ENCODE measurements at places on chromosomes 3 and 15.

DNA sequence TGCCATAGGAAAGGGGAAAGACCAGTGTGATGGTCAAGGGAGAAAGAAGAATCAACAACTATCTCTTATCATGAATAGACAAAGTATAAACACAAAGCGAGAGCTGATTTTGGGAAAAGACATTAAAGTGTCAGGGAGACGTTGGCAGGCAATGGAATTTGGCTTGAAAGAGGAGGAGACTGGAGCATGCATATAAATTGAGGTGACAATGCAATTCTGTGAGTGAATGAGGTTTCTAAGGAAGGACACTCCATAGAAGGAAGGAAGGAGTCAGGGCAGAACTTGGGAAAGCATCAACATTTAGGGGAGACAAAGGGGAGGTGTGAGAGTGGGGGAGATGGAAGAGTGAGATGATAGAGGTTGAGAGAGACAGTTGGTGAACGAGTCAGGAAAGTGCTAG, 543.0 kb upstream of the TBL1XR1 start:
- no peak for DNase-seq

DNA sequence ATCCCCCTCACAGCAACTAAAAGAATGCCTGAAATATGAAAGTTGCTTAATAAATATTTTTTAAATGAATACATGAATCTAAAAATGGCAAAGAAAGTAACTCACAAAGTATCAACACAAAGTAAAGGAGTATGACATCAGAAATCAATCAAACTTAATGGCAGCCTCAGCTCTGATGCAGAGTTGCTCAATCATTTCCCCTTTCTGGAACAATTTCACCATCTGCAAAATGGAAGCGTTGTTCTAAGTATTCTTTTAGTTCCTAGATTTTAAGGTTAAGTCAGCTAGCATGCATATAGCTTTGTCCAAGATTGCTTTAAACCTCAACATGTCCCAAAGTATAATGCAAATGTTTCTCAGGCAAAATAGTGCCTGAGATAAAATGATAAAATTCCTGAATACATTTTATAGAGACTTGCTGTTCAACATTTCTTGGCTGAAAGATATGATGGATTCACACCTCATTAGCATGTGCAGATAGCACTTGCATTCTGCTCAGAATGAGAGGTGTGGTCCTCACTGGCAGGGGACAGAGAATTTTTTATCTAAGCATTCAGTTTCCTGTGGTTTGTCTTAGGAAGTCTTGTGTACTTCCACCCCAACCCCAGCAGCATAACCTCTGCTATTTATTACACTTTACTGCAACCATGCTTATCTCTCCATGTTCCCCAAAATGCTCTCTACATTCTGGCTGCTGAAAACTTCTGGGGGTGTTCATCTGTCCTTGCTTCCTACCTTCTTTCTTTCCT, 429.3 kb downstream of the GRM7 start:
- no peak for DNase-seq

DNA sequence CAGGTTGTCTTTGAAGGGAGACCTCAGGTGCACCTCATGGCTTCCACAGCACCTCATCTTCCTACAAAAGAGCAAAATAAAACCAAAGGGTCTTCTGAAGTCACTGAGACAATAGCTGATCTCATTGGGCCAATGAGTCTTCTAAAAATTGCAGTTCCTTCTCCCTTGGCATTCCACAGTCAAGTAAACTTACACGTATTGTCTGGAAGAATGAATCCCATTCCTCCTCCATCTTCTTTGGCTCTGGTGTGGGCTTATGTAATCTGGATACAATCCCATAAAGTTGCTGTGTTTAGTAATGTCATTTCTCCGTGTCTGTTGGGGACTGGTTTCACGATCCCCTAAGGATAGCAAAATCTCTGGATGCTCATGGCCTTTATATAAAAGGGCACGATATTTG, 85.5 kb upstream of the CGNL1 start:
- no peak for DNase-seq

- no peak for DNase-seq
Observed at GRCh38 chr15:69815793-69816192, 281.9 kb downstream of the TLE3 start.

DNA sequence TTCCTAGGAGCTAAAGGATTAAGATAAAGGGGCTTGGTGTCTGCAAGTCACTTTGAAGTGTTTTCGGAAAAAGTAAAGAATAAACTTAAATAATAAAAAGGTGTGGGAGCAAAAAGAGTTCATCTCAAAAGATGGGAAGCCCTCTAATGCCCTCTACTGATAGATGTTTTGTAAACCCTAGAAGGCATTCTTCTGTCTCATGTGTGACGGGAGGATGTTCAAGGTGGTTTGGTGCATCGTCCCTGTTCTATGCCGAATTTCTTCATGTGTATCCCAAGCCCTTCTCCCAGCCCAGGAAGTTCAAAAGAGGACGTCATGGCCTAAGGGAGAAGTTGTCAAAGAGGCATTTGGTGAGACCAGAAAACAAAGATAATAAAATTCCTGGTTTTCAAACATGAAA, 37.2 kb downstream of the CCK start:
- DNase-seq = no peak

DNA sequence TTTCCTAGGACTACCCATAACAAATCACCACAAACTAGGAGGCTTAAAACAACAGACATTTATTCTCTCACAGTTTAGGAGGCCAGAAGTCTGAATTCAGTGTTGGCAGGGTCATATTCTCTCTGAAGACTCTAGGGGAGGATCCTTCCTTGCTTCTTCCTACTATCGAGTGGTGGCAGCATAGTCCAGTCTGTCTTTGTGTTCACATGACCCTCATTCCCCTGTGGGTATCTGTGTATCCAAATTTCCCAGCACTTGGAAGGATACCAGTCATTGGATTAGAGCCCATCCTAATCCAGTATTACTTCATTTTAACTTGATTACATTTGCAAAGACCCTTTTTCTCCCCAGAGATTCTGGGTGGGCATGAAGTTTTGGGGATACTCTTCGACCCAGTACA, 63.8 kb downstream of the GMPS start:
- DNase-seq = no peak

DNA sequence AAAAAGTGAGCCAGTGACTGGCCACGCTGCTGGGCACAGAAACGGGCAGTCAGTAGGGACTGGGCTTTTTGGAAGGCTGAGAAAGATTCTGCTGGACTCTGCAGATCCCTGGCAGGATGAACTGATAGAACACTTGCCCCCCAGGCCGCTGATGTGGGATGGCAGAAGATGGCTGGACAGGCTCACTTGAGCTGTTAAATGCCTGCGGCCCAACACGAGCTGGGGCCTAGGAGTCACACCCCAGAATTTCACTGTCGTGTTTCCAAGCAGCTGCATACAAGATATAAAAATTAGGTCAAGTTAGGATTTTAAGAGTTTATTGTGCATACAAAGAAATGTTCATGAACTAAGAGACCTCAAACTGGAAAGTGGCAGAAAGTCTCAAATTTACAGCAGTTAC, 26.9 kb downstream of the GLDN start:
- no peak for DNase-seq

GRCh38 chr3:193830791-193831191, 237.8 kb downstream of the OPA1 start:
- DNase-seq = no peak

DNA sequence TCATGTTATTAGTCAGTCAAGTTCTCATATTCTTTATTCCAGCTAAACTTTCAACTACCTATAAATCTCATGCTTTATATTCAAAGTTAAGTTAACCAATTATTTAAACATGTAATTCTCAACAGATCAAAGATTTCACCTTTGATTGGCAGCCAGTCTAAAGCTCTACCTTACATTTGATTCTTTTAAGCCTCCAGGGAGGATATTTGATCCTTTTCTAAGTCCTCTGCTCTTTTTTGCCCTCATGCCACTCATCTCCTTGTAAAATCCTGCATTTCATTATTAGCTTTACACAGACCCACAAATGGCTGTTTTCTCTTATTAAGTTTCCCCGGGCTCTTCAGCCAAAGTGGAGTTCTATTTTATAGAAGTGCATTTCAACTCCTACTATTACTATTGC, 134.1 kb downstream of the NLGN1 start:
- DNase-seq = no peak

GRCh38 chr3:122012821-122013220, 9.2 kb downstream of the ILDR1 start:
- DNase-seq = no peak

GRCh38 chr3:186976837-186977750, 46.8 kb downstream of the ST6GAL1 start:
- no peak for DNase-seq

GRCh38 chr3:42827654-42828053, 18.4 kb downstream of the ACKR2 start:
- no peak for DNase-seq

- DNase-seq = no peak
Observed at GRCh38 chr3:190521998-190522397, 8.1 kb downstream of the IL1RAP start.

GRCh38 chr15:67165254-67166253, 88.9 kb downstream of the AAGAB start:
- no peak for DNase-seq

- no peak for DNase-seq
Observed at GRCh38 chr3:66463054-66463631, 37.7 kb downstream of the LRIG1 start.

GRCh38 chr3:13653631-13654279, 104.8 kb downstream of the FBLN2 start:
- DNase-seq = no peak

GRCh38 chr15:49215768-49216739, 46.0 kb downstream of the GALK2 start:
- DNase-seq = no peak

- no peak for DNase-seq
Observed at GRCh38 chr15:60737217-60737616, 258.3 kb upstream of the ICE2 start.

GRCh38 chr3:150495563-150496168, 50.6 kb downstream of the SERP1 start:
- DNase-seq = peak; percentile 45

DNA sequence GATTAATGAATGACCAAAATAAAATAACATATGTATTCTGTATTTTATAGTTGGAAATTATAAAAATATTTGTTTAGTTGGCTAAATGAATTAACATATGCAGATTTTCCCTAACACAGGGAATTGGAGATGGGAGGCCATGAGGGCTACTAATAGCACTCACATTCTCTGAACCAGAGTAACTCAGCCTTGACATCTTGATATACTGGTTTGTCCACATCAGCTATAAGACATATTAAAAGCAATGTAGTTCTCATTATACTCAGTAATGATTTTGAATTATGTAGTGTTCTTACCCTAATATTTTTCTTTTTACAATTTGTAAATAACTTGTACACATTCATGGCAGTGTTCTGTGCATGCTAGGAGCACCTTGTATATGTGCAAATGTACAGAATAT, 255.9 kb downstream of the EPHA6 start:
- no peak for DNase-seq

GRCh38 chr3:4637265-4637664, 144.1 kb downstream of the ITPR1 start:
- no peak for DNase-seq

GRCh38 chr3:21876782-21877181, 125.8 kb upstream of the ZNF385D start:
- no peak for DNase-seq

DNA sequence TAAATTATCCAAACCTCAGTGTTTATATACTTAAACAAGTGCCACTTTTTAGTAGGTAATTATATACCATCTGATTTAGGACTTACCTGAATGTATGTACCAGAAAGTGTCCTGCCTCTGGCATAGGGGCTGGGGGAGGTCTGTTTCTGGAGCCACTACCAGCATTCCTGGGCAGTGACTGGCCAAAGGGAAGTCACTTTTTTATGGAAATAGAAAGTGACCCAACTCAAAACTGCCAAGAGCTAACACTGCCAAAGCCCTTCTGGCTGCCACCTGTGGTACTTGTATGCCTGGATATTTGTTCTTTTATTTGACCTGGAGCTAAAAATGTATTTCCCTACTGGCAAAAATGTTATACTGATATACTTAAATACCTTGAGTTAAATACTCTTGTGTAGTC, 42.7 kb downstream of the ESYT3 start:
- no peak for DNase-seq

- DNase-seq = no peak
Observed at GRCh38 chr3:24062916-24063315, 117.8 kb downstream of the NR1D2 start.

DNA sequence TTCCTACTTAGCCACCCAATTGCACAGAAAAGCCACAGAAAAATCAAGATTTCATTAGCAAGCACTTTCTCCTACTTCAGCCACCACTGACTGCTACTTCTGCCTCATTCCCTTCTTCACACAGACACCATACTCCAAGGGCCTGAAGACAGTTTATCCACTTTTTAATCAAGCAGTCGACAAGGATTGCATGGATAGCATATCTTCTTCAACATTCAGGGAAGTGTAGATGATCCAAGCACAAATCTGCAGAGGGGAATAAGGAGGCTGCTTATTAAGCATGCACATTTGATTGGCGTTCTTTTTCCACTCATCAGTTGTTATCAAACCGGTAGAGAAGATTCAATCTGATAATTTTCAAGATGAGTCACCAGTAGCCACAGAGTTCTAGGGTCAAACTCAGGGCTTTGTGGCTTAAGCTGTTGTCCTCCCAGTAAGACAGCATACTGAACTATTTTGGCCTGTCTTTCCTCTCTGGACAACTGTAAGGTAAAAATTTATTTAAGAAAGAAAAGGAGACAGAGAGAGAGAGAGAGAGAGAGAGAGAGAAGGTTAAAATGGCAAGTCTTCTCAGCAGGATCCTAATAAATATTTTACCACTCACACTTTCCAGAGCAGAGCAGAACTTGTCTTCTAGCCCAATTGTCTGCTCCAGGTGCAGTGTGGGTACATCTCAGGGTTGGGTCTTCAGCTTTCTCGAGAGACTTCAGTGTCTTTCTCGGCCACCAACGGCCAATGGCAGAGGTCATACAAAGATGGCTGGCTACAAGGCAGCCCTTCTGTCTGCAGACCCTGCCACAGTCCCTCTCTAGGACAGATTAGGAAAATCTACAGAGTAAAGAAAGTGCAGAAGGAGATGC, 80.6 kb upstream of the BHLHE40 start:
- DNase-seq = no peak

- DNase-seq = no peak
Observed at GRCh38 chr3:116046350-116046749, 398.9 kb downstream of the LSAMP start.

GRCh38 chr3:134517791-134518190, 31.9 kb downstream of the CEP63 start:
- no peak for DNase-seq

DNA sequence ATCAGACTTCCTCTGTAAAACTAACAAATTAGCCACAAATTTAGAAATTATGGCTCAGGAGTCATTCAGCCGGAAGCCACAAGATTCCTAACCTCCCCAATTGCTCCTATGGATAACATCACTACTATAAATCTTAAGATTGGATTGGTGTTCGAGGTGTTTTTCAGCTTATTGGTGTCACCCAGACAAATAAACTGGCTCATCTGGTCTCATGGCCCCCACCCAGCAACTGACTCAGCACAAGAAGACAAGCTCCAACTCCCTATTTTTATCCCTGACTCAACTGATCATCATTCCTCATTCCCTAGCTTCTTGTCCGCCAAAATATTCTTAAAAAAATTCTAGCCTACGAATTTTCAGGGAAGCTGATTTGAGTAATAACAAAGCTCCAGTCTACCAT, 135.1 kb upstream of the STRIT1 start:
- peak; percentile 73 for DNase-seq
